ENCODE measurements at places on chromosomes 5 and 9. TPM values are rescaled to one million over a fixed set of nuclear protein-coding genes. Genes with fewer than 3 reads are reported as not detected.

ARHGEF28 gene
- 0.03 TPM for total RNA-seq

FRMD3 gene
- not detected for total RNA-seq

FBXO10 gene
- total RNA-seq = 17.5 TPM

DYNC2I2 gene
- 173 TPM for total RNA-seq

PCDH1 gene
- 1.8 TPM for total RNA-seq
